Left kidney (tissue), 8 donors: ENCODE measurements at places on chromosomes 11 and 22.

GRCh38 chr11:23112987-23113886 is 253.0 kb upstream of the CCDC179 start:
- peak; percentile 60 for DNase-seq

DNA sequence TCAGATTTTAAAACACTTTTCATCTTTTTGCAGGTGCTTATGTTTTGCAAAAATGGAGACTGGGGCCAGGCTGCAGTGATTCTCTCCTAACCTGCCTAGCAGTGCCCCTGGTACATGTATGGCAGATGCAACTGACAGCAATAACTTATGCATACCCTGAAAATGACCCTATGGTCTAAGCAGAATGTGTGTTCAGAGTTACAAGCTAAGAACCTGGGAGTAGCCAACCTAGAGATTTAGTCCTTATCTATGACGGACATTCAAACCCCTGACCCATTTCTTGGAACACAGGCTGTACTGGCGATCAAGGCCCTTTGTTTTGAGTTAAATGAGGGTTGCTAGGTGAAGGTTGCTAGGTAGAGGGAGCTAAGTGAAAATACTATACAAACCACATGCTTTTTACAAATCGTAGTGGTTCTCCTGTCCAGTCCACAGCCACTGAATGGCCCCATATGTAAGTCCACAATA is 184.9 kb upstream of the SESN3 start:
- DNase-seq = no peak

GRCh38 chr22:28977481-28977971 is 84.1 kb downstream of the C22orf31 start:
- DNase-seq = no peak

DNA sequence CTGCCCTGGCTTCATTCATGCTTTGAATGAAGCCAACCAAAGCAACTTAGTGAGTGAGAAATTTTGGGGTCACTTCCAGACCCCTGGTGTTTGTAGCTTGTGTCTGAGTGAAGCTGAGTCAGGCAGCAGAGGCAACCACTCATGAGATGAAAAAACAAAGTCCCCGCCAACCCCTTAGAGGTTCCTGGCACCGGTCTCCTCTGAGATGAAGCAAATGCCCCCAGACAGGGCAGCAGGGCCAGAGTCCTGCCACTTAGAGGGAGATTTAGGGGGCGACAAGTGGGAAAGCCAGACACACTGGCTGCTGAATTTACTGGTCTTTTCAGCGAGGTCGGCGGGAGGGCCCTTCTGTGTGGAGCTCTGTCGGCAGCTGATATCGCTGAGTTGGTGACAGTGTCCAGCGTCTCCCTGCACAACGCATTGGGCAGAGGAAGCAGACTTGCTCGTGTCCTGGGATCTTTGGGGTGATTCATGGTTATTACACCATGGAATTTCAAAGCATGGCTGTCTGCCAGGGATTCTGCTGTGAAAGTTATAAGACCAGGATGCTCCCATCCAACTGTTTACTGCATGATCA is 482.6 kb downstream of the MIAT start:
- DNase-seq = no peak

DNA sequence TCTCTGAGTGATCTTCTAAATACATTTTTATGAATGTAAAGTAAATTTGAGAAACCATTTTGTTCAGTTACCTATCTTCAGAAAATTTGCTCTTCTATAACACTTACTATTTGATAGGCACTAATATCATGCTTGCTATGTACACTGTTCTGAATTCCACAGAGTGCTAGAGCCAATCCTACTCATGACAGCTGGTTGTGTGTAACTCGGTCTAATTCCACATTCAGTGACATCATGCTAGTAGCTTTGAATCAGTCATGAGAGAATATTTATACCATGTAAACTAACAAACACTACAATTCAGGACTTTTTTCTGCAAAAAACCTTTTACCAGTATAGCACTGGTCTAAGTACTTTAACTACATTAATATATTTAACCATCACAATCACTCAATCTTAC is 902.9 kb downstream of the DLG2 start:
- no peak for DNase-seq

- no peak for DNase-seq
Observed at GRCh38 chr11:131043251-131043650, 127.0 kb upstream of the SNX19 start.

DNA sequence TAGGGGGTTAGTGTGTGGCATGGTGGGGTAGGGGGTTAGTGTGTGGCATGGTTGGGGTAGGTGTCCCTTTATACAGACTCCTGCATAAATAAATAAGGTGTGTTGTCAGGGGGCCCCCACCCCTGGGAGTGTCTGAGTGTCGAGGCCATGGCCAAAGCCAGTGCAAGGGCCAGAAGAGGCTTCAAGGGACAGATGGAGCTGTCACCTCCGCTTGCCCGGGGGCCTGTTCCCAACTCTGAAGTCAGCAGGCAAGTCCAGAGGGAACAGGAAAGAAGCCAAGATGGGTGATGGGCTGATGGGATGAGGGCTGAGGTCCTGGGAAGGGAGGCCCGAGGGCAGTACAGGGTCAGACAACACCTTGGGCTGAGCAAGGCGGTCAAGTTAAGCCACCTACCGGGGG is 997.8 kb downstream of the BRD1 start:
- no peak for DNase-seq

DNA sequence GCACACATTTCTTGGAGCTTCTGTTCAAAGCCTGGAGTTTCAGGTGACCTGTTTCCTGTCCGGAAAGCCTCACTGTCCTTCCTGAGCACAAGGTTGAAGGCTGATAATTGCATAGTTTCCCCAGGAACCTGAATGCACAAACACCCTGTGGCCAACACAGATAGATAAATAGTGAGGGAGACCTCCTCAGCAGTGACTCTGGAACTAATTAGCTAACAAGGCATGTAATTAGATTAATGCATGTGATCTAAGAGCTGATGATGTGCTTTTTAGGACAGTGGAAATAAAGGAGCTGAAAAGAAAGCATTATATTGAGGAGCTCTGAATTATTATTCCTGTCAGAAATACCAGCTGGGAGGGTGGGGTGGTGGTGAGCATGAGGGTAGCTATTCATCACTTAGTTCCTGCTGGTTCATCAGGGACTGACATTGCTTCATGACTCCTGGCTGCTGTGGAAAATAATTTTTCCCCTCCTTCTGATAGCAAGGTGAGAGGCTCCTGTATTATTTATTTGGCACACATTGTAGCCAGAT is 101.1 kb downstream of the NELL1 start:
- DNase-seq = no peak

DNA sequence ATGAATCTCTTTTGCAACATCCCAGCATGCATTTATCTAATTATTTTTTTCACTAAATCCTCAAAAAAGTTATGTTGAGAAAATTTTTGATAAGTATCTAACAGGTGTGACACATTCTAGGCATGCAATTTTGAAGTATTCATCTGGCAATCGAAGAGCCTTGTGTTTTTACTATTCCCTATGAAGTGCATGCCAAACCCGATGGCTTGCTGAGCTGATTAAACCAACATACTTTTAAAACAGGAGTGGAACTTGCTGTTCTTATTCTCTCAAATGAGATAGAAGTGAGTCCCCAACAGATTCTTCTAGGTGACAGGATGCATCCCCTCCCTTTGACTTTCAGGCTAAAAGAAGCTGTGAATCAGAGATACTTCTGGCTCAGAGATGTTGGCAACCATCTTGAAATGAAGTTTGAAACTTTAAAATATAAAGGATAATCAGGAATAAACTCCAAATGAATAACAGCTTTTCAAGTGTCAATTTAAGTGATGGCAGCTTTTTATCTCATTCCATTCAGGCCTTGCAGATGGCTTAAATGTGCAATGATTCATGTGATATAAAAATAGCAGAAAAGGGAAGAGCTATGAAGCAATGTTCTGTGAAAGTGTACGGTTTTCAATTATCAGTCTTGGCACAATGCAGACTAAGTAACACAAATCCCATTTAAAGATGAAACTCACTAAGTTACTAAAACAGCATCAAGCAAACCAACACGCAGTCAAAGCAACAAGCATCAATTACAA is 67.7 kb downstream of the APOL5 start:
- DNase-seq = no peak

DNA sequence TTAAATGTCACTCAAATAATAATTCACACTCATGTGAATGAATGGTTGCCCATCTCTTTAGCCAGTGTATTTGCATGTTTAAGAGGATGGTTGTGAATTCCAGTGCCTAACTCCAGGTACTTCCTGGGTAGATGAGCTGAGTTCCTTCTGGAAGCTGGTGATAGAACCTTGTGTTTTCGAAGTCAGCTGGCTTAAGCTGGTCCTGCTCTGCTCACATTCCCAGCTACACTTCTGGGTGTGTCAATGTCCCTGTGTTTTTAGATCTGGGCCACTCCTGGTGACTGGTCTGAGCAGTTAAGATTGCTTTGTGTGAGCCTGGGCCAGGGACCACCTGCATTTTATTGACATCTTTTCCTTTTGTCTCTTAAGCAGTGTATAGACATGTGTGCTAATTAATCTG is 10.6 kb downstream of the TEAD1 start:
- no peak for DNase-seq

DNA sequence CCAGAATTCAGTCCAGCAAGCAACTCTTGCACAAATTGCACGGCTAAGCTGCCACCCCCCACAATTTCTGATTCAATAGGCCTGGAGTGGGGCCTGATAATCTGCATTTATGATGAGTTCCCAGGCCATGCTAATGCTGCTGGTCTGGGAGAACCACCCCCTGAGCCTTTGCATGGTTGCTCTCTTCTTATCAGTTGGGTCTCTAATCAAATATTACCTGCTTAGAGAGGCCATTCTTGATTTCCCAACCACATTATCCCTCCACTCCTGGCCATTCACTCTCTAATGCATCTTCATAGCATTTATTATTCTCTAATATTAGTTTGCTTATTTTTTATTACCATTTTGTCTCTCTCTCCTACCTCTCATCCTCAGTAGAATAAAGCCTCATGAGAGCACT is 99.5 kb downstream of the NAV2 start:
- DNase-seq = no peak

GRCh38 chr22:44200855-44201550 is 20.3 kb downstream of the PARVG start:
- no peak for DNase-seq

GRCh38 chr11:42555190-42555589 is 756.6 kb upstream of the API5 start:
- no peak for DNase-seq

DNA sequence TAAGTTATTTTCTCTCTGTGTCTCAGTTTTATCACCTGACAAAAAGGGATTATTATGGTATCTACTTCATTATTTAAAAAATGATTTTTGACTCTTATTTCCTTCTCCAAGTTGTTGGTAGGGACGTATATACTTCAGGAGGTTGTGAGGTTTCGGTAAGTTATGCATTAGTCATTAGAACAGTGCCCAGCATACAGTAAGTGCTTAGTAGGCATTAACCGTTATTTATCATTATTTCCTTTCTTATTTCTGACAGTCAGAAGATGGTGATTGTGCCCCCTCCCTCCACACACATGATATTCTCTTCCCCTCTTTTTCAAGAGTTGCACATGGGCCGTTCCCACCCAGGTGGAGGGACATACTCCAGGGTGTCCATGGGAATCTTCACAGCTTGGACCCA is 36.1 kb downstream of the SLCO2B1 start:
- no peak for DNase-seq

DNA sequence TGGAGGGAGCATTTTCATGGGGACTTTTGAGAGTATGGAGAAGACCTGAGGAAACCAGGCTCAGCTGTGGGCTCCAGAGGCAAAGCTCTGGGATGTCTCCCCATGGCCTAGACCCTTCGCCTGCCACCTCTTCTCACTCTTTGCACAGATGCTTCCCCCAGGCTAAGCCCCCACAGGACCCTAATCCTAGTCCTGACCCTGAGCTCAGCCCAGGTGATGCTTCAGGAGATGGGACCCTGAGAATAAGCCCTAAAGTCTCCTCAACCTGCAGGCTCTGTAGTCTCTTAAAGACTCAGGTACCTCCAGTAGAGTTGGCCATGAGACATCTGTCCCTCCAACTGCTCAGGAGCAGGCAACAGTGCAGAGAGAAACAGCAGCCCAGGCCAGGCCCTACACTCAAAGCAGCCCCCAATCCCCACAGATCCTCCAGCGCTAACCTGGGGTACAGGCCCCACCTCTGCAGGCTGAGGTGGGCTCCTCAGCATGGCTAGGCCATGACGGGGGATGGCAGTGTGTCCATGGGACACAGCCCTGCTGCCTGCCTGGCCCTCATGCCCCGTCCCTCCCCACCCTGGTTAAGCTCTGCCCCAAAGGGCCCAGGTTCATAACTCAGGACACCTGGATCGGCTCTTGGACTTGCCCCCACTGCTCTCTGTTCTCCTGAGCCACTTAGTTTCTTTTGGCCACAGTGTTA is 39.4 kb downstream of the GGTLC2 start:
- DNase-seq = no peak

- no peak for DNase-seq
Observed at GRCh38 chr11:131943295-131943694, 572.9 kb downstream of the NTM start.

GRCh38 chr11:112320668-112321067 is 60.0 kb upstream of the PLET1 start:
- no peak for DNase-seq
